Activated CD8-positive, alpha-beta memory T cell treated with anti-CD3 and anti-CD28 coated beads for 1 hour (primary cell): ENCODE measurements at places on chromosomes 3 and 15.

GRCh38 chr15:68795298-68795848 lies 25.3 kb downstream of the ANP32A start:
- DNase-seq = peak; percentile 27

- DNase-seq = no peak
Measured at GRCh38 chr3:90062016-90062415, 954.6 kb downstream of the EPHA3 start.

DNA sequence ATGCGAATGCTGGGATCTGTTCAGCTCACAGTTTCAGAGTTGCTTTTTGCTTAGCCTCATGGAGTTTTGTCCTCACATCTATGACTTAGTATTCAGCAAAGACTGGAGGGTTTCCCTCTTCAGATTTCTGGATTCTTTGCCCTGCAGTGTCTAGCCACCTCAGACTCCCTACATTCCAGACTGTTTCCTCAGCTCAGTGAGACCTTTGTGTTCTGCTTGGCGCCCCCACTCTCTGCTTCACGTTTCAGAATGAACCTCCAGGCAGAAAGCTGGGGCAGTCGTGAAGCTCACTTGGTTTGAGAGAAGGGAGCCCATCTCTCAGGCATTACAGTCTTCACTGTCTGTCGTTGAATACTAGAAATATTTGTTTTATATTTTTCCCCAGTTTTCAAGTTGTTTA lies 118.1 kb downstream of the CACNA1D start:
- DNase-seq = no peak

GRCh38 chr3:56629451-56629850 lies 53.6 kb downstream of the TASOR start:
- no peak for DNase-seq

GRCh38 chr3:111571907-111572460 lies 23.2 kb downstream of the ZBED2 start:
- no peak for DNase-seq

DNA sequence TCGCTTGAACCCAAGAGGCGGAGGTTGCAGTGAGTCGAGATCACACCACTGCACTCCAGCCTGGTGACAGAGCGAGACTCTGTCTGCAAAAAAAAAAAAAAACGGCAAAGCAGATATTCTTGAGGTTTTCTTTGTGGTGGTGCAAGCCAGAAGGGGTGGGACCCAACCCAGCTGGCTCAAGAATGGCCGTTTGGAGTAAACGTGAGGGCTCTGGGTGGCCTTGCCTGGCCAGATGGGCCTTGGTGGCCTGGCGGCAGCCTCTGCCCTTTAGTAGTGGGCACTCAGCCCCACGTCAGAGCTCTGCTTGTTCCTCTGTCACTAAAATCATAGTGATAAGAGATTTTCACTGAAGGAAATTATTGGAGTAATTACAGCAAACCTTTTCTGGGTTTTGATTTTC lies 50.5 kb downstream of the ATP1B3 start:
- DNase-seq = no peak

- DNase-seq = no peak
Measured at GRCh38 chr15:84647726-84648125, 6.4 kb downstream of the WDR73 start.

GRCh38 chr3:114714957-114715460 lies 421.2 kb downstream of the TIGIT start:
- no peak for DNase-seq

GRCh38 chr3:149509526-149509925 lies 35.0 kb downstream of the TM4SF4 start:
- DNase-seq = no peak

DNA sequence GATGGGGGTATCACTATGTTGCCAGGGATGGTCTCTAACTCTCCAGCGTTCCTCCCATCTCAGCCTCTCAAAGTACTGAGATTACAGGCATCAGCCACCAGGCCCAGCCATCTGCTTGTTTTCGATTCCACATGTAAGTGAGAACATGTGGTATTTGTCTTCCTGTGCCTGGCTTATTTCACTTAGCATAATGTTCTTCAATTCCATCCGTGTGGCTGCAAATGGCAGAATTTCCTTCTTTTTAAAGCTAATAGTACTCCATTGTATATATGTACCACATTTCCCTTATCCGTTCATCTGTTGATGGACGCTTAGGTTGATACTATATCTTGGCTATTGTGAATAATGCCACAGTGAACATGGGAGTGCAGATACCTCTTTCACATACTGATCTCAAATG lies 70.6 kb downstream of the ASB7 start:
- no peak for DNase-seq

DNA sequence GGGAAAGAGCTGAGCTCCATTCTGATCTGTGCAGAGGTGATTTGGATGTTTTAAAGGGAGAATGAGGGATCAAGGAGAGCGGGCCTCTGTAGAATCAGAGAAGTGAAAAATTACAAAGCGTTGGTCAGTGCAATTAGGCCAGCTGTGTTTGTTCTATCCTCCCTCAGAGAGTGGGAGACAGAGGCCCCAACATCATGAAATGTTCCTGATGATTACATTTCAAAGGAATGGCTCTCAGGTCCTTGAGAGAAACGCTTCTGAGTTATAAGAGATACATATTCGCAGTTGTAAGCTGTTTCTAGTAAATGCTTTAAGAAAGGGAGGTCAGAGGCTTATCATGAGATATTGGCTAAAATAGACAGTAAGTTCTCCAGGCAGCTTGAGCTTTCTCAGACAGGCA lies 15.7 kb upstream of the CAND2 start:
- no peak for DNase-seq

- DNase-seq = peak; percentile 1
Measured at GRCh38 chr3:108662142-108662738, 72.7 kb downstream of the DZIP3 start.

DNA sequence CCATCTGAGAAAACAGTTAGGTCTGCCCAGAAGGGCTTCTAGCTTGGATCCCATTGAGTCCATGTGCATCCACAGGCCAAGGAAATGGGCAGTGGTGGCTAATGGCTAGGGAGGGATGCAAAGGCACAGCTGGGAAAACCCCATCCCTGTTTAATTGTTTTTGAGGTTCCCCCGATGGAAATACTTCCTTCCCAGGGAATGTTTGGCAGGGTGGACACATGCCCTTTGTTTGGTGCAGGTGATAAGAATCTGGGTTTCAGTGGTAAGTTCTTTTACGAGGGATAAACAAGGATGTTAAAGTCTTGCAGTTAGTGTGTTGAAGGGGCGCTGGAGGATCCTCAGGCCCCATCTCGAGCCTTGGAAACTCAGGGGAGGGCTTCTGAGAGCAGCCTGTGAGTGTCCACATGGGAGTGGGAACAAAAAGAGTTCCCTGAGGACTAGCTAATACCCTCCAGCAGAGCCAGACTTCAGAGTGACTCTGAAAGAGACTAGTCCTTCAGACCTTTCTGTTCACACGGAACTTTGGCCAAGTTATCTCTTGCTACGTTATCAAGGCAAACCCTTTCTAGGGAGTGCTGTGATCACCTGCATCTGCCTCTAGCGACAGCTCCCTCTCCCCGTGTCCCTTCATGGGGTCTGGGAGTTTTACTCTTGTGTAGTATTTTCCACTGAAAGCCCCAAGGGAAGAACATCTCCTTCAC lies 17.4 kb downstream of the PTPRG start:
- no peak for DNase-seq

GRCh38 chr3:120926146-120926545 lies 18.1 kb downstream of the STXBP5L start:
- DNase-seq = no peak

- no peak for DNase-seq
Measured at GRCh38 chr15:45431511-45431910, 53.2 kb upstream of the GATM start.

DNA sequence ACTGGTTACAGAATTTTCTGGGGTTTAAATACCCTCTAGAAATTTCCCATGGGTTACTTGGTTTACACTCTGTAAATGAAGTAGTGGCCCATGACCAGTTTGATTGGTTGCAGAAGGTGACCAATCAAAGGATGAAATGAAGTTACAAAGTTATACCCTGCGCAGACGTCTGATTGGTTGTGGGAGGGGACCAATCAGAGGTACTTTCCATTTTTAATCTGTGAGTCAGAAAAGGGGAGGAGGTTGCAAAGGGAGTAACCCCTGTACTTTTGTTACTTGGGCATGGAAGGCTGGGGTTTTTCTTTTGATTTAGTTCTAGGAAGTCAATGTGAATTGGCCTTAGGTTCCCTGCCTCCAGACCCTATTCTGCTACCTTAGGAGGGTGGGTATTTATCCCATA lies 18.7 kb upstream of the APH1B start:
- DNase-seq = no peak

DNA sequence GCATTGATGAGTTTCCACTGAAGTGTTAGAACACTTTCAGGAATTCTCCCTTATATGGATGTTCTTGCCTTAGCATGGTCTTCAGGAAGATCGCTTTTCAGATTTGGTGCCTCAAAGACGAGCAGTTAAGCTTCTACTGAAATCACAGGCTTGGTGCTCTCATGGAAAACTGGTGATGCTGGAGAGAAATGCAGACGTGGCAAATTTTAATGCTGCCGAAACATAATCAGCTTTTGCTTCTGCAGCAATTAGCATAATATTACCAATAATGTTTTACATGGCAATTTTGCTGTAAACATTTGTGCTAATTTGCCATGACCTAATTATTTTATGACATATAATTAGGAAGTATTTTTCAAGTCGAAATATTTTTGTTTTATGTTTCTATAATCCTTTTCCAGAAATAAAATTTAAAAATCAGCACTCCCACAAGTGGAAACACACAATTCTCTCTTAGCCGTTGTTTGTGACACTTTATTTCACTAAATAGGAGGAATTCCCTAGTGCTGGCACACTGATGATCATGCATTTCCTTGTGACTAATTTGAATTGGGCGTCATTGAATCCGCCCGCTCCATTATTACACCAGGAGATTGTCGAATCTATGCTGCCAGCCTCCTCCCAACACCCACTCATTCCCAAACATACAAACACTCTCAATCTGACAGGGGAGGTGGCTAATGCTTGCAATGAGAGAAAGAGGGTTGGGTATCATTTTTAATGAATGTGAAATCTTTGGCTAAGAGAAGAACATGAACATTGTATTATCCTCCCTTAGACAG lies 506.8 kb upstream of the PPP2R3A start:
- no peak for DNase-seq

- DNase-seq = no peak
Measured at GRCh38 chr15:55846116-55846707, 103.3 kb upstream of the PRTG start.

DNA sequence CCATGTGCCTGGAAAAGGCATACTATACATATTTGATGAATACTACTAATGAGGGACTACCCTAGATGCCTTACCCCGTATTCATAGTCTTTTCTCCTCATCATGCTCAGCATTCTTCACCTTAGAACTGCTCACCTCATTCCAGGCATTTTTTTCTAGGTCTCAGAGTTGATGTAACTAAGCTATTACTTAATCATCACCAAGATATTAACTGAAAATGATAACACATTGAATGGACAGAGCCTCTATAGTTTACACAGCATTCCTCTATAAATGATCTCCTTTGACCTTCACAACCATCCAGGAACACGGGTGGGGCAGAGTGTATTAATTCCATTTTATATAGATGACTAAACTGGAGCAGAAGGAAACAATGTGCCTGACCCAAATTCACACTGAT lies 174.1 kb upstream of the DPH6 start:
- DNase-seq = no peak

DNA sequence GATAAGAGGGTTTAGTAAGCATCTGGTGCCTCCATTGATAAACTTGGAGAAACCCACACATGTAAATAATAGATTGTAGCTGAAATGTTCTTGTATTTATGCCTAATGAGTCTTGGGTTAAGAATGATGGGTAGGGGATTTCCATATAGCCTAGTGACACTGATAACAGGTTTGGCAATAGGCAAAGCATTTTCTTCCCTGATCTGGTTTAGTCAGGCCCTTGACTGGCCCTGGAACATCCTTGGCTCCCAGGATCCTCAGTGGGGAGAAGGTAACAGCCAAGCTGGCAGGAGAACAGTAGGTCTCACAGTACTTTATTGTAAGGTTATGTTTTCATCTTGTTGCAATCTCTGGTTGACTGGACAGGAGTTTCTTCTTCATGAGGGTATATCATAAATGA lies 228.4 kb downstream of the DIPK2A start:
- DNase-seq = no peak

DNA sequence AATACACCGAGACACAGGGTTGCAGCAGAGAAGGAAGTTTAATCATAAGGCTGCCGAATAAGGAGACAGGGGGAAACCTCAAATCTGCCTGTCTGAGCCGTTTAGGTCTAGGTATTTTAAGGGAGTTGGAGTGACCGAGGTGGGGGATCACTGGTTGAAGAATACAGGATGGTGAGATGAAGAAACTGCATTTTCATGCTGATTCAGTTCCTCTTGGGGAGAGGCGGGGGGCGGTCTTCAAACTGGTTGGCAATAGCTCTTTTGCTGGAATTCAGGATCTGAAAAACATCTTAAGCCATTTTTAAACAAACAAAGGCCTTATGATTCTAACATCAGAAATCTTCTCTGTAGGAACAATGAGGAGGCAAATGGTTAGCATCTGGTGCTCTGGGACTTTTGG lies 699.5 kb upstream of the CFAP20DC start:
- no peak for DNase-seq

DNA sequence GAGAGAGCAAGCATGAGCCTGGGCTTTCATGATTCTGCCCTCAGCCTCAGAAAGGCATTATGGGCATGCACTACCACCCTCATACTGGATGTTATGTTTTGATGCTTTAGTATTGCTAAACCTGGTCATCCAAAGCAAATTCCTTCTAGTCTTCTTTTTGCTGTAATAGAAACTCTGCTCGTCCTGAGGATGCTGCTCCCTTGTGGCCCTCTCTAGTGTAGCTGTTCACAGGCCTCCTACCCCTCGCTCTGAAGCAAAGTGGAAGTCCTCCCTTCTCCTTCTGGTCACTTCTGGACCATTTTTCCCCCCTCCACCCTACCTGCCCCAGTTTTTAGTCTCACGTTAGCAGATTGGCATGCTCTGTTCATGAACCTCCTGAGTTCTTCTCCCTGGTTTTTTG lies 22.9 kb upstream of the CCNL1 start:
- no peak for DNase-seq

DNA sequence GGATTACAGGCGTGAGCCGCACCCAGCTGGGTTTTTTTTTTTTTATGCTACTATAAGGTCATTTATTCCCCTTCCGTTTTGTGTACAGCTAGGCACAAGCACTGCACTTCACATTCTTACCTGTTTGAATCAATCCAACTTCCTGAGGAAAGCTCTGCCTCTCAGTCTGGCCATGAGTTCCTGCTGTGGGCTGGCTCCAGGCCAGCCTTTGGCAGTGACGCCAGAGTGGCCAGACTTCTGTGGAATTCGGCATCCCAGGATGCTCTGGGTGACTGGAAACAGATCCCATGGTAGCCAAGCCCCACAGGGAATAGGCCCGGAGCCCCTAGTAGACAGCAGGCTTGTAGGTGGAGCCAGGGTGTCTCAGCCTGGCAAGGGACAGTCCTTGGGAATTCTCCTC lies 21.5 kb upstream of the TIMP4 start:
- DNase-seq = no peak

DNA sequence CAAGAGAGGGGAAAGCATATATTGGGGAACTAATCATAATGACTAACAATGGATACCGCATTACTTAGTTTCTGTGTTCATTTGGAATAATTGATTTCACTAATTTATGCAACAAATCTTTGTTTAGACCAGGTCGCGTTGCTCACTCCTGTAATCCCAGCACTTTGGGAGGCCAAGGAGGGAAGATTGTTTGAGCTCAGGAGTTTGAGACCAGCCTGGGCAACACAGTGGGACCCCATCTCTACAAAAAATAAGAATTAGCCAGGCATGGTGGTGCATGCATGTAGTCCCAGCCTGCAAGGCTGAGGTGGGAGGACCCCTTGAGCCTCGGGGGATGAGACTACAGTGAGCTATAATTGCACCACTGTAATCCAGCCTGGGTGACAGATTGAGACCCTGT lies 585.7 kb upstream of the CBLB start:
- no peak for DNase-seq

GRCh38 chr15:25501828-25502446 lies 63.1 kb upstream of the UBE3A start:
- DNase-seq = no peak
